ENCODE measurements at places on chromosomes 11 and 22. TPM values are rescaled to one million over a fixed set of nuclear protein-coding genes. Genes with fewer than 3 reads are reported as not detected.

GRCh38 chr11:119480380-119481020 lies 57.5 kb upstream of the THY1 start:
- no peak overlapping the region for H3K27ac ChIP-seq
- H3K4me1 ChIP-seq = peaks cover 11% of the 10 kb centered on the region
- DNase-seq = no peak

- H3K4me1 ChIP-seq = no peaks in the 10 kb centered on the region
- H3K27me3 ChIP-seq = no peaks in the 10 kb centered on the region
- no peaks in the 10 kb centered on the region for H3K36me3 ChIP-seq
- no peak for DNase-seq
- H3K27ac ChIP-seq = no peak overlapping the region
- no peak overlapping the region for H3K4me3 ChIP-seq
Observed at GRCh38 chr11:70912226-70912840, 340.0 kb downstream of the SHANK2 start.

DNA sequence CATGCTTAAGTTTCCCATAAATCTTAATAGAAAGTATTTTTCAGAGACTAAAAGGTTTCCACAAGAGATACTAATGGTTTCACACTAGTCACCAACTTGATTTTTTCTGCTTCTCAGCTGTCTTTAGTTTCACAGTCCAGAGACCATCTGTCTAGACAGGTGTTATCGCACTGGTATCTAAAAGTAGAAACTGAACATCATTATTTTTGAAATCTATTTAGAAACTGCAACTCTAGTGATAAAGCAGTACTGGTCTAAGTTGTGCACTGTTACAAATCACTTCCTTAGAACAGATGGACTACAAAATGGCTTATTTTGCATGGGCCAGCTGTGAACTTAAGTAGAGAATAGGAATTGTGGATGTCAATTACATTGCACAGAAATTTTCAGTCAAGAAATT lies 78.0 kb downstream of the CNTN5 start:
- no peak overlapping the region for H3K27ac ChIP-seq
- no peak for DNase-seq
- no peaks in the 10 kb centered on the region for H3K36me3 ChIP-seq
- H3K27me3 ChIP-seq = peaks cover 73% of the 10 kb centered on the region
- H3K4me1 ChIP-seq = no peaks in the 10 kb centered on the region
- H3K4me3 ChIP-seq = no peak overlapping the region

DNA sequence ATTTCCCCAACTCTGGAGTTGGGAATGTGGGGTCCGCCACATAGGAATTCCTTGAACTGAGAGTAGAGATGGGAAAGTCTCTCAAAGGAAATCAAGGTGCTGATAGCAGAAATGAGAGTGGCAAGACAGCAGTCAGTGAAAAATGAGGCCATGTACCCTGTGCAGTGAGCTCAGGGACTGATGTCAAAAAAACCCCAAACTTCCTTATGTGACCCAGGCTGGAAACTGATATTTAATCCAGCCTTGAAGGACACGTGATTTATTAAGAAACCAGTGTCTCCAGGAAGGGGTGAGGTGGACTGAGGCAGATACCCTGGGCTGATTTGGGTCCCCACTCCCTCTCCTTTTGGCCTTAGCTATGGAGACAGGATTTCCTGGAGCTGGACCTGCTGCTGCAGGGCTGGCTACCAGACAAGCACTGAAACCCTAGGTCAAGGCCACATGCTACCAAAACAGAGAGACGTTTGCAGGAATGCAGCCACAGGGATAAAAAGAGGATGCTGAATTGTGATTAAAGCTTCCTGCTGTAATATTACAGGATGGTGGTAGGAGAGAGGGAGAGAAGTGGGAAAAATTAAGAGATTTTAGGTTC lies 25.3 kb upstream of the FCHSD2 start:
- H3K4me3 ChIP-seq = no peak overlapping the region
- DNase-seq = no peak
- H3K27ac ChIP-seq = no peak overlapping the region
- H3K4me1 ChIP-seq = no peaks in the 10 kb centered on the region
- no peaks in the 10 kb centered on the region for H3K27me3 ChIP-seq
- H3K36me3 ChIP-seq = no peaks in the 10 kb centered on the region

GRCh38 chr11:66115638-66116301 lies 45.7 kb downstream of the PACS1 start:
- no peaks in the 10 kb centered on the region for H3K27me3 ChIP-seq
- H3K36me3 ChIP-seq = no peaks in the 10 kb centered on the region
- no peak overlapping the region for H3K4me3 ChIP-seq
- H3K27ac ChIP-seq = no peak overlapping the region
- DNase-seq = no peak

The PATE2 gene
- not detected for total RNA-seq

GRCh38 chr11:83401506-83402225 lies 115.5 kb upstream of the CCDC90B start:
- no peaks in the 10 kb centered on the region for H3K36me3 ChIP-seq
- H3K27me3 ChIP-seq = no peaks in the 10 kb centered on the region
- no peak overlapping the region for H3K27ac ChIP-seq
- peaks cover 4% of the 10 kb centered on the region for H3K4me1 ChIP-seq

Data from MCF 10A (cell line).